ENCODE measurements at places on chromosomes 13 and 19. TPM values are rescaled to one million over a fixed set of nuclear protein-coding genes. Genes with fewer than 3 reads are reported as not detected.
A peak's percentile ranks its signal among the peaks of the same experiment; 100 is the strongest.

DNA sequence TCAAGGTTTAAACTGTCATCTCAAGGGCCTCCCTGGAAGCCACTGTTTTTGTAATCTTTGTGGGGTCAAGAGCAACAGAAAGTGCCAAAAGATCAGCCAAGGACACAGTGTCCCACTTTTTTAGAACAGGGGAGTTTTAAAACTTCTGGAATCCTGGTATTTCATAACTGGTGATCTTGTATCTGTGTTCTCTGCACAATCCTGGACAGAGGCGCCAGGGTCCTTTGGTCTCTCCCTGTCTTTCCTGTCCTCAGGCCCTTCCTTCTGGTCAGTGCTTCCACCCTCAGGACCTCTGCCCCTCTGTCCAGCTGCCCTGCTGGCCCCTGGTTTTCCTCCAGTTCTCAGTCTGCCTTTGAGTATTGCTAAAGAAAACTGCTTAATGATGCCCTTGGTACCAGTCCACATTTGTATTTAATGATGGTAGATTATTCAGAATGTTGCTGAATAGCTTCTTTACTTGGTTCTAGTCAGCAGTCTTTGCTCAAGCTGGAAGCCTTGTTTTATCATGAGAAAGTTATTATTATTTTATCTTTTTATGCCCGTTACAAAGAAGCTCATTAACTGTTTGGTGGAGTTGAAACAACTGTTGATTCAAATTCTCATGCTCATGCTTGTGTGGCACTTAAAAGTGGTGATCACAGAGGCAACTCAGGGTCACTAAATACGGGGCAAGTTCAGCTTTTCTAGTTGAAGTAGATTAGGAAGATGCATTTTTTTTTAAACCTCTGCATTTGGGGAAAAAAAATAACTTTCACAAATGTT is 47.5 kb downstream of the WASF3 start:
- no peak for DNase-seq

GRCh38 chr19:41407271-41407670 is 9.7 kb downstream of the BCKDHA start:
- no peak for DNase-seq

- no peak for DNase-seq
These were observed 11.6 kb downstream of the KEAP1 start for GRCh38 chr19:10491472-10492047.

GRCh38 chr19:343941-344624 is 513 bp downstream of the MIER2 start:
- no peak for DNase-seq

- no peak for DNase-seq
These were observed 17.0 kb upstream of the TDRD3 start for GRCh38 chr13:60379837-60380565.

DNA sequence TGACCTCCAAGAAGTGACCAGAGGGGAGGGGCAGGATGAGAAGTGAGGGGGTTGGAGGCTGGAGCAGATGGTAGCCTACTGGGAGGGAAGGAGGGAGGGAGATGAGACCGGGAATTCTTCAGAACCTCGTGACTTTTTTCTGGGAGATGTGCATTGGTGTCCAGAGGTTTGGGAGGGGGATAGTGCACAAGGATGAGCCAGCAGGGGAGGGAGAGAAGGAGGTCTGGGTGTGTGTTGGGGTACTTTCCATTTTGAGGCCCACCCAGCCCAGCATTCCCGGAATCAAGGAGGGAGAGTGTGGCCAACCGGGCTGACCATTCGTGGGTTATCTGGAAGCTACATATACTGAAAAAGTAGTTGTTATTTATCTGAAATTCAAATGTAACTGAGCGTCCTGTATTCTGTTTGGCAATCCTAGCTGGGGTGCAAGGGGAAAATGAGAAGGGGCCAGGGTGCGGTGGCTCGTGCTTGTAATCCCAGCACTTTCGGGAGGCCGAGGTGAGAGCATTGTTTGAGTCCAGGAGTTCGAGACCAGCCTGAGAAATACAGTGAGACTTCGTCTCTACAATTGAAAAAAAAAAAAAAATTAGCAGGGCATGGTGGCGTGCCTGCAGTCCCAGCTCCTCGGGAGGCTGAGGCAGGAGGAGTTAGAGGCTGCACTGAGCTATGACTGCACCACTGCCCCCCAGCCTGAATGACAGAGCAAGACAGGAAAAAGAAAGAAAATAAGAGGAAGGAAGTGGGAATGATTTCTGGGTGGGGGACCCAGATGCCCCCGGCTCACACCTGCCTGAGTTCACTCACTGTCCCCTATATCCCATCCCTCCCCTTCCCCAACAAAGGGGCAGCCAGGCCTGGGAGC is 4.4 kb upstream of the C3 start:
- DNase-seq: no peak

- DNase-seq: no peak
These were observed 43.6 kb upstream of the RCBTB2 start for GRCh38 chr13:48576448-48577010.

GRCh38 chr19:3573162-3573857 is 566 bp downstream of the HMG20B start:
- no peak for DNase-seq

- DNase-seq: no peak
These were observed 139.2 kb downstream of the PCDH20 start for GRCh38 chr13:61276401-61276800.

- no peak for DNase-seq
These were observed 13.1 kb downstream of the NOP53 start for GRCh38 chr19:47758443-47758804.

DNA sequence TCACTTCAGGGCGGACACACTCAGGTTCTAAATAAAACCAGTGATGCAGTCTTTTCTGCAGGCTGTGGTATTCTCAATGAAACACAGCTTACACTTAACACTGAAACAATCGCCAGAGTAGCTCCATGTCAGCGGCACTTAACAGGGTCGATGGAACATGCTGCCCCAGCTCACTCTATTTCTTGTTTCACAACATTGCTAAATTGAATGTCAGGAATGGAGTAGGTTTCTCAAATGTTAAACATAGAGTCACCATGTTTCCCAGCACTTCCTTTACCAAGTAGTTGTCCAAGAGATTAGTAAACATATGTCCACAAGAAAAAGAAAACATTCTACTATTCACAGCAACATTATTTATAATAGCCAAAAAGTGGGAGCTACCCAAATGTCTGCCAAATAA is 306.9 kb downstream of the SLITRK6 start:
- peak; percentile 23 for DNase-seq

- no peak for DNase-seq
These were observed 53.6 kb downstream of the FAM216B start for GRCh38 chr13:42834946-42835345.

GRCh38 chr19:2771786-2772674 is 11.0 kb downstream of the SGTA start:
- no peak for DNase-seq

- DNase-seq: no peak
These were observed 44.4 kb upstream of the HMGB1 start for GRCh38 chr13:30510091-30510490.

GRCh38 chr13:84136582-84136981 is 254.3 kb upstream of the SLITRK1 start:
- no peak for DNase-seq

DNA sequence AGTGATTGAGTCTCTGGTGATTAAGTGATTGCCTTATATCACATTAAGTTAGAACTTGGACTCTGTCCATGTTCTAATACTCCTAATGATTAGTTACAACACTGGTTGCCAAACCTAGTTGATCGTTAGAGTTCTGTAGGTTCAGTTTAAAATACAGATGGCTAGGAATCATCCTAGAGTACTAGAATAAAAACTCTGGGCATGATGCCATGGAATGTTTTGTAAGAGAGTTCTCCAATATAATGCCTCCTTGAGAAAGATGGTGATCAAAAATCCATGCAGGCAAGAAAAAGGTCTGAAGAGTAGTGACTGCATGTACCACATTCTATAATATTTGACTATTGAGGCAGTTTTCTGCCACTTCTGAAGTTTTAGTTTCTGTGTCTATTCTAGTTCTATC is 176.3 kb downstream of the GPC5 start:
- peak; percentile 33 for DNase-seq

- DNase-seq: no peak
These were observed 215.3 kb upstream of the PCDH9 start for GRCh38 chr13:67445436-67445835.

DNA sequence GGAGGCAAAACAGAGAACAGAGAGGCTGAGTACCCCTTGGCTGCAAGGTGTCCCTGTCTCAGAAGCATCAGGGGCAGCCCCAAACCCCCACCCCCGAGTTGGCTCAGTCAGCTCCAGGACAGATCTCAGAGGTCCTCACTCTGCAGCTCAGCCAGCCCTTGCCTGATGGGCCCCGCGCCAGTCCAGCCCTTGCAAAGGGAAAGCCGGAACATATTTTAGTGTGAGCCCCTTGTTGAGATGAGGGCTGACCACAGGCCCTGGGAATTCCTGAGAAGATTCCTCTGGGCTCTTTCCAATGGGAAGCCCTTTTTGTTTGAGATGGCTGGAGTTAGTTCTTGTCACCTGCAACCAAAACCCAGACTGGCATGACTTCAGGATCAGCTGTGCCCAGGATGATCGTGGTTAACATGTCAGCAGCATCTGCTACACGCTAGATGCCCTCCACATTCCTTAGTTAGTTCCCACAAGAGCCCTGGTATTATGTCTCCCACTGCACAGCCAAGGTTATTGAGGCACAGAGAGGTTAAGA is 33.9 kb upstream of the CCNE1 start:
- no peak for DNase-seq

- DNase-seq: no peak
These were observed 38.4 kb upstream of the NANOS3 start for GRCh38 chr19:13838435-13839129.

DNA sequence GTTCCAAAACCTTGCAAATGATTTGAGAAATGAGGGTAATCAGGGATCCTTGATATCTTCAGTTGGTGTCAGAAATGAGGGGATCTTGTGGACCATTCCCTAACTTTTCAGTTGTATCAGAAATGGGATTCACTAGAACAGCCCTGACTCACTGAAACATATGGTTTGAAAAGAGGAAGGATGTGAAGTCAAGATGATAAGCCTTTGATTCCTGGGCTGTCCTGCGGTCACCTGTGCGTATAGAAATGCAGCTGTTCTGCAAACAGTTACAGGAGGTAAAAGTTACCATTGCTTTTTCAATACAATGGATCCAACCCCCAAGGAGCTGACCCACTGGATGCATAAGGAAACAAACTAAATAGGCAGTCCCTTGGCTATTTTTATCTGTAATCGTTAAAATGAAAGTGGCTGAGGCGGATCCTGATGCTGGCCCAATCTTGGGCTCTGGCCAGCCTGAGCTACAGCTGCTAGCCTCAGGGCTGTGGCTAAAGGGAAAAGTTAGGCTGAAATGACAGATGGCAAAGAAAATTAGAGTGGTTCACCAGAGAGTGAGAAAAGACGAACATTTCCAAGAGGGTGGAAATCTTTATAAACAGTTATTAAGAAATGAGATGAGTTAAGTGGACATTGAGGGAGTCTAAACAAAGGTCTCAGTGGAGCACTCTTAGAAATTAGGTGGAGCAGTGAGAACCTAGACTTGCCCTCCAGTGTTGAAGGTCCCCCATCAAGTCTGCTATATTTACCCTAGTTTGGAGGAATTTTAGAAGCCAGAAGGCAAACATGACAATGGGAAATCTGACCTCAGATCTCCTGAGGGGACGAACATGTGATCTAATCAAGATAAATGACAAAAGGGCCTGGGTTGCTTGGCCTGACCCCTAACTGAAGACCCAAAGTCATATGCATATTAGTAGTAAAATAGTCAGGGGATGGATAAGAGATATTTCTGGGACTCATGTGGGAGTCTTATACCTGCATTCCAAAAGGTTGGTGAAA is 7.6 kb downstream of the SIGLECL1 start:
- DNase-seq: no peak

GRCh38 chr19:19649580-19649995 is 6.1 kb upstream of the GMIP start:
- no peak for DNase-seq

DNA sequence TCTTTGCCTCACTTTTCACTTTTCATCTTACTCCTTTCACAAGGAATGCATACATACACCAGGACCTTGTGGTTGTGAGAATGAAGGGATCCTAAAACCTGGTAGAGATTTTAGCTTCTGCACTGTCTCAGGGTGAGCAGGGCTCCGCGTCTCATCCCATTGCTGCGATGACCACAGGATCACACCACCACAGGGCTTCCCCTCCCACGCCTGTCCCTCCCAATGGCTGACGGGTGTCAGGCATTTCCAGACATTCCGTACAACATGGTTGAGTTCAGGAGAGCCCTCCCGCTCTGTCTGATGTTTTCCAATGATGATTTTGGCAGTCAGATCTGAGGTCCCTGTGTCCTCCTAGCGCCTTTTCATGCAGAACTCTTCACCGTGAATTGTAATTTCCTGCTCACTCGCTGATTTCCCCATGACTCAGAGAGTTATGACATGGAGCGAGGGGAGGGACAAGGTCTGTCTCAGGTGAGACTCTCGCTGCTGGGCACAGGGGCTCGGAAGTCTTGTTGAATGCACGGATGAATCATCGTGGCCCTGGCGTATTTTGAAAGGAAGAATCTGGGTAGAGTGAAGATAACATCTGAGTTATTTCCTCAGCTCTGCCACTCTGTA is 102.8 kb downstream of the TEX29 start:
- no peak for DNase-seq

DNA sequence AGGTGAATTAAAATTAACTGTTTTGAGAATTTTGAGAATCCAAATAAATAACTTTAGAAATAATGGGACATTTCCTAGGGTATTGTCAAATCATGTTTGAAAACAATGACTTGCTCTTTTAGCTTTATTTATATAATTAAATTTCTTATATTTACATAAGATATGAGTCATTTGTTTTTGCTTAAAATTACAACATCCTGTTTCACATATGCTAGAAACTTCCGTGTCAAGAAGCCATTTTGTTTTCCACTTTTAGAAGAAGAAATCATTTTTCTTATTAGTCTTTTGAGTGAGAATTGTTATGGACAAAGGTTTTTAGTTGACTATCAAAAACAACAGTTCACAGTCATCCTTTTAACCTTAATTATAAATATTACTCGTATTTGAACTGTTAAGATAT is 48.2 kb downstream of the DPY19L3 start:
- peak; percentile 54 for DNase-seq

DNA sequence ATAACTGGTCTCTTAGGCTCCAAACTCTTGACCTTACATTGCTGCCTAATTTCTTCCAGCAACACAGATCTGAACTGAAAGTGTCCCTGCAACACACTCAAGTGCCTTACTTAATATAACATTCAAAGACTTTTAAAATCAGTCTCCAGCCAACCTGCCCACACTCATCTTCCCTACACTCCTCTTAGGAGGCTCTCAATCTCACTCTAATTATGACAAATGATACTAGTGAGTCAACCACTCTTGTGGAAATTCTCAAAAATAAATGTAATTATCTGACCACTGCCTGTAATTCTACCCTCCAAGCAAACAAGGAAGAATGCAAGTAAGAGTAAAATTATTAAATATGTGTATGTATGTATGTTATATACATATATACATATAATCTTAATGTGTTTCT is 348.1 kb upstream of the MIR17HG start:
- no peak for DNase-seq

The HSH2D gene
- not detected for total RNA-seq

The B3GLCT gene
- total RNA-seq: 4.5 TPM

The ZNF497 gene
- 0.56 TPM for total RNA-seq

The ALKBH7 gene
- total RNA-seq: 10.3 TPM

The EBI3 gene
- 0.36 TPM for total RNA-seq

The PLIN4 gene
- under 0.01 TPM for total RNA-seq

The CD37 gene
- total RNA-seq: not detected

The PDE4C gene
- 0.18 TPM for total RNA-seq

The ZNF222 gene
- total RNA-seq: 7.0 TPM

The CALR3 gene
- total RNA-seq: not detected

The MAP4K1 gene
- not detected for total RNA-seq

The ACER1 gene
- not detected for total RNA-seq
